ENCODE measurements at places on chromosomes 12 and 14.

DNA sequence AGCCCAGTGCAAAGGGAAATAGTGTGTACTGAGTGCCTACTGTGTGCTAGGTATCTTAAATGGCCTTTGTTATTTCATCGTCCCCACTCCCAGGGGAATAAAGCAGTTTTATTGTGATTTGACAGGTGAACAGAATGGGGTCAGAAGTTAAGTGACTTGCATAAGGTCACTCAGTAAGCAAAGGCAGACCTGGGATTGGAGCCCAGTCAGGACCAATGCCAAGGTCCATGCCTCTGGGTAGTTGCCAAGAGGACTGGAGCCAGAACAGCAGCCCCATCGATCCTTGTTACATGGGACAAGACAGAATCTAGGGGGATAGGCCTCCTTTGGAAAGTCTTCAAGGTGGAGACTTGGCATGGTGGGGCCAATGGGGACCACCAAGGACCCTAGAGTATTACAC is 227.4 kb upstream of the PWP1 start:
- DNase-seq: no peak

DNA sequence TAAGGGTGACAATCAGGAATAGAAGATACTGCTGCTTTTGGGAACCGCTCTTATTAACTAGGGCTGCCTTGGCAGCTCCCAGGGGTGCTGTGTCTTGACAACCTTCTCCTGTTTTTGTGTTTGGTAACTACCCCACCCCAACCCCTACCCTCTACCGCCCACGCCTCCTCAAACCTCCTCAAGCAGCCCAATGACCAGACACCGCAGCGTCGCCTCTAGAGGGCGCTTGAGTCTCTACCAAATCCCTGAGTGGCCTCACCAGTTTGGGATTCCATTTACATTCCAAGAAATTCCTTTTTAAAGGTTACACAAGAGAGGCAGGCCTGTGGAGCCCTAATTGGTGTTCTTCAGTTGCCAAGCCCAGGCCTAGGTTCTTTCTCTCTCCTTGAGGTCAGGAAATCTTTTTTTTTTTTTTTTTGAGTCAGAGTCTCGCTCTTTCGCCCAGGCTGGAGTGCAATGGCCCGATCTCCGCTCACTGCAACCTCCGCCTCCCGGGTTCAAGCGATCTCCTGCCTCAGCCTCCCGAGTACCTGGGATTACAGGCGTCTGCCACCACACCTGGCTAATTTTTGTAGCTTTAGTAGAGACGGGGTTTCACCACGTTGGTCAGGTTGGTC is 72.4 kb upstream of the USP44 start:
- no peak for DNase-seq

GRCh38 chr12:45060976-45061375 is 10.1 kb upstream of the DBX2 start:
- no peak for DNase-seq

DNA sequence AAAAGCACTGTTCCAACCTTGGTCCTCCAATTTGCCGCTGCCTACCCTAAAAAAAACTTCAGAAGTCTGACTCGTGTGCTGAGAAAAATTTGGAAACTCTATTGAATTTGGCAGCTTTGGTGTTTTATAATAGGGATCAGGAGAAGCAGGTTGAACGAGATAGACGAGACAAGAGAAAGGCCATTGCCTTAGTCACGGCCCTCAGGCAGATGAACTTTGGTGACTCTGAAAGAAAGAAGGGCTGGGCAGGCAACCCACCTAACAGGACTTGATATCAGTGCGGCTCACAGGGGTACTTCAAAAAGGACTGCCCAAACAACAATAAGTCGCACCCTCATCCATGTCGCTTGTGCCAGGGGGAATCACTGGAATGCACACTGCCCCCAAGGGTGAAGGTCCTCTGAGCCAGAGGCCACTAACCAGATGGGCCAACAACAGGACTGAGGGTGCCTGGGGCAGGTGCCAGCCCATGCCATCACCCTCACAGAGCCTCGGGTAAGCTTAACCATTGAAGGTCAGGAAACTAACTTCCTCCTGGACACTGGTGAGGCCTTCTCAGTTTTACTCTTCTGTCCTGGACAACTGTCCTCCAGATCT is 102.5 kb upstream of the SSTR1 start:
- no peak for DNase-seq

DNA sequence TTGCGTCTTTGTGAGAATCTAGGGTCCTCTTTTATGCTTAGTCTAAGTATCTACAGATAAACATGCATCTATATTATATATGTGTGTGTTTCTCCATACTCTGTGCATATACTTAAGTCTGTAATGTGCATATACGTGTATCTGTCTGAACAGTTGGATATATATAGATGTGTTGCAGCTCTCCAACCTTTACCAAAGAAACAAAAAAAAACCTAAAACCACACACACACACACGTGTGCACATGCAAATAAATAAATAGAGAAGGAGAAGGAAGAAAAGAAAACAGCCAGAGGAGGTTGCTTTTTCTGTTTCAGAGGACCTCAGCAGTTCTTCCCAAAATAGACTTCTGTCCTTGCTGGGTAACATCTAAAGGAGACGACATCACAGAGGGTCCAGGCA is 244.9 kb downstream of the CACNA1C start:
- no peak for DNase-seq

DNA sequence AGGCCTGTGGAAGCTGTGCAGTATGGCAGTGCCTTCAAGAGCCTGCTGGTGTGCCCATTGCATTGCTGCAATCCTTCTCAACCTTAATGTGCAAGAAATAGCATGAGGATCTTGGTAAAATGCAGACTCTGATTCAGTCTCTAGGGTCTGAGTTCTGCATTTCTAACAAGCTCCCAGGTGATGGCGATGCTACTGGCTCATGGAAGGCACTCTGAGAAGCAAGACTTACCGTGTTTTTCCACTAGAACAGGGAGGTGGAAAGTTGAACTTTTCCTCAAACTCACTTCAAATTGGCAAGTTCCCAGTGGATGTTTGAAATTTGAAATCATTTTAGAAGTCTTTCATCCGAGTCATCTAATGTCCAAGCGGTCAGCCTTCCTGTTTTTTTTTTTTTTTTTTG is 55.5 kb downstream of the MYRFL start:
- no peak for DNase-seq

- no peak for DNase-seq
Measured at GRCh38 chr12:67107751-67108269, 161.3 kb upstream of the CAND1 start.

GRCh38 chr12:14714437-14714836 is 18.0 kb upstream of the GUCY2C start:
- no peak for DNase-seq

DNA sequence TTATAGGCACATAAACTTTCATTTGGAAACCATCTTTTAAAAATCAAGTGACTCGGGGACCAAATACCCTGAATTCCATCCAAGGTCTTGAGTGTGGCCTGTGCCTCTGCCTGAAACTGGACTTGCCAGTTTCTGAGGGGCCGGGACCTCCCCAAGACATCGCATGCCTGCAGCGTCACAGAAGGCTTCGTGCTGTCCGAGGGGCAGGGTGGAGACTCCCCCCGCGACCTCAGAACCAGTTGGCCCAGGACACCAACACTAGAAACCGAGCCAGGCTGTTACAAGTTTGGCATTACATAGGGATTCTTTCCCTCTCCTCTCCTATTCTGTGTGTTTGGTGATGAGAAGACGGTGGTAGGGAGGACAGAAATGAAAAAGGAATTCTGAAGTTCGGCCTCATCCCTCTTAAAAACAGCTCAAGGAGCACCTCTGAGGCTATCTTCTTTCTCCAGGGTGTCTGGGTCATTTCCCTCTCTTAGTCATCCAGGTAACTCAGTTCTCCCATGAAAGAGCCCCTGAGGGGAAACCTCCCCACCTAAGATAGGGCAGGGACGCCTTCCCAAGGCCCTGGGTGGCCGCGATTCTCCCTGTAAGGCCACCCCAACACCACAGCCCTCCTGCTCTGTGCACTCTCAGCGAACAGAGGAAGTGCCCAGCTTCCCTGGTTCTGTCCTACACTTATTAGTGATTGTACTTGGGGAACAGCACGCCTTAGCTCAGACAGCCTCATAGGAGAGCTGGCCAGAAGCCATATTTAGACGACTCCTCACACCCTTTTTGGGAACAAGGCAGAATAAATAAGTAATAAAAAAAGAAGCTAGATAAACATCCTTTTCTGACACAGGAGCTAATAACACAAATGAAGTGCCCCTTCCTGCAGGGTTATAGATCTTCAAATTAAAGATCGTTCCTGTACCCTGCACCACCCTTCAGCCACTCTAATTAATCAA is 93.8 kb downstream of the BCL11B start:
- no peak for DNase-seq

DNA sequence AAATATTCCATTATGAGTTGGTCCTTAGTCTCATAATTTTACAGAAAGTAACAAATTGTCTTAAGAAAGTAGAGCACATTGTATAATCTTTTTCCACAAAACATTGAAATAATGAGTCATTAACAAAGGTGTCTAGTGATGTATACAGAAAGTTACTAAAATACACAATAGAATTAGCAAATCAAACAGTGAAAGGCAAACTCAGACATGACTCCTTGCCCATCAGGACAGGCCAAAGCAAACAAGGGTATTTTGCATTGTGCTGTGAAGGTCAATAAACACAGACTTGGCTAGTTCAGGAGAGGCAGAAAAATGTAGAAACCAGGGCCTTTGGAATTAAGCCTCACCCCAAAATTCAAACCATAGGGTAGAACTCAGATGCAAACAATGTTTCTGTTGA is 37.3 kb downstream of the SIX4 start:
- no peak for DNase-seq

DNA sequence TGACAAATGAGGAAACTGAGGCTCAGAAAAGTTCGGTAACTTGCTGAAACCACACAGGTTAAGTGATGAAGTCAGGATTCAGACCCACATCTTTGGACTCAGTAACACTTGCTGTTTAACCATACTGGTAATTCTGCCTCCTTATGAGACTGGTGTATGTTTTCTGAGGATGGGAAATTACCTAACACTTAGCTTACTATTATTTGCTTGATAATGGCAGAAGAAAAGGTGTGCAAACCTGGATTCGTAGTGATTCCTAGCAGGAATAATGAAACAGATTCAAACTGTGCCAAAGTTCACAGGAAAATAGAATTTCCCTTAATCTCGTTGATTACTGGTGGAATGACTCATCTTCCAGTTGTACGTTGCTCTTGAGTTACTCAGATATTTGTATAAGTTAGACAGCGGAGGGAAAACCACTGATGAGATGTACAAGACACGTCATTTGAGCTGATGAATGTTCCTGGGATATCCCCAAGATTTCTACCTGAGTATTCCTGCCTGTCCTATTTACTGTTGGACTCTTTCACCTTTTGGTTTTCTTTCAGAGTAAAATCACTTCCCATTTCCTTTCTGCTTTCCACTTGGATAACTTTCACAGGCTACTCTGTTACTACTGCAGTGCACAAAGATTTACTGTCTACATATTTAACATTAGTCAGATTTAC is 37.5 kb downstream of the PRORP start:
- DNase-seq: no peak

- no peak for DNase-seq
Measured at GRCh38 chr12:57372233-57372632, 58.6 kb downstream of the R3HDM2 start.

DNA sequence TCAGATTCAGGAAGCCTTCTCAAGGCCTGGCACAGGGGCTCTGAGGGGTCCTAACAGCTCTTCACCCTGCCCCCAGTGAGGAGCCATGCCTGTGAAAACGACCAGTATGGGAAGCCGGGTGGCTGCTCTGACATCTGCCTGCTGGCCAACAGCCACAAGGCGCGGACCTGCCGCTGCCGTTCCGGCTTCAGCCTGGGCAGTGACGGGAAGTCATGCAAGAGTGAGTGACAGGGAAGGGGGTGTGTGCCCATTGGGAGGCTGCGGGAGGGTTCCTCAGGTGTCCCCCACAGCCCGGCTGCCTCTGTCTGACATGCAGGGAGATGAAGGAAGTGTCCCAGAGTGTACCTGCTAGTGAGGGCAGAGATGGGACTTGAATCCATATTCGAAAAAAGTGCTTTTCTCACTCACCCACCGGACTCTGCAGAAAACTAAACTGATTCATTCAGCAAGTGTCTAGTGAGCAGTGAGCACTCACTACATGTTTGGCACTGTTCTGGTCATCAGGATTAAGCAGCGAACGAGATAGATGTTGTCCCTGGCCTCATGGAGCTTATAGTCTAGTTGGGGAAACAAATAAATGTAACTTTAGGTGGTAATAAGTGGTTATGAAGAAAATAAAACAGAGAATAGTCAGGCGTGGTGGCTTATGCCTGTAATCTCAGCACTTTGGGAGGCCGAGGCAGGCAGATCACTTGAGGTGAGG is 9.4 kb upstream of the LRP1-AS start:
- no peak for DNase-seq

- DNase-seq: no peak
Measured at GRCh38 chr14:103233328-103233727, 100.7 kb upstream of the EIF5 start.

DNA sequence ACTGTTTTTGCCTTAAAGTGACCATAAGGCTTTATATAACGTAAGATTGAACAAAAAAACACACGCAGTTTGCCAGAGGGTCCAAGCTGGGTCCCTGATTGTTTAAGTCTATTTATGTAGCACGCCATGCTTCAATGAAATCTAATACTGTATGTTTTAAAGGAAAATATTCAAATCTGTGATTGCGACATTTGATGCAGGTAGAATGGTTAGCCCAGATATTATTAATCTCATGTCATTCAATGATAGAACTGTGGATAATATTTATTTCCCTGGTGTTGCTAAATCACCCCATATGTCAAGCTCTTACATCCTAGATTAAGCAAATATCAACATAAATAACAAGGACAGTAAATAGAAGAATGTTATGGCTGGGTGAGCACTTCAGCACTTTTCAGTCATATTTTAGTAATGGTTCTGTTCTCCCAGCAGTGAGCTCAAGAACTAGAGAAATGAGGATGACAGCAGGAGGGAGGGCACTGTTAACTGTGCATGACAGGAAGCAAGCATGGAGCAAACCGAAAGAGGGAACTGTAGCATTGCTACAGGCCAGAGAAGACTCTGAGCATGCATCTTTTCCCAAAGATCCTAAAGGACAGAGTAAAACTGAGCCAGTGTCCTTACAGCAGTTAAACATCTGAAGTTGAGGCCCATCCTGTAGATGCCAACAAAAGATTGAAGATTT is 465.7 kb upstream of the MGAT4C start:
- DNase-seq: no peak

- DNase-seq: no peak
Measured at GRCh38 chr12:30814295-30814655, 59.5 kb upstream of the CAPRIN2 start.

DNA sequence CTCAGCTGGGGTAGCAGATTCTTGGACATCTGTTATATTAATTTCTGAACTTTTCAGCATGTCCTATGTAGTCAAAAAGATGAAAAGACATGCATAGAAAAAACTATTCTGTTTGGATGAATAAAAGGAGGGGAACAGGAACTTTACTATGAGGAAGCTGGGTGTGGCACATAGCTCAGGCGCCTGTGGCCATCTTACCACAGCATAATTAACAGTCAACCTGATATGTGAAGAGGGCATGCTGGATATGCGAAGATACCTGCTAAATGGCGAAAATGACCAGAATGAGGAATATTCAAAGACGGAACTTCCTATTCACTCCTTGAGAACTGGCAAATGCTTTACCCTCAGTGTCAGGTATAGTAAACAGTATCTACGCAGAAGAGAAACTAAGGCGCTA is 18.4 kb downstream of the SETD3 start:
- DNase-seq: no peak

GRCh38 chr14:101064121-101064661 is 160.7 kb upstream of the RTL1 start:
- no peak for DNase-seq

All from activated T-cell treated with anti-CD3 and anti-CD28 coated beads for 24 hours (primary cell).